ENCODE measurements at places on chromosomes 7 and 10.

GRCh38 chr7:12712236-12712635 lies 24.8 kb downstream of the ARL4A start:
- DNase-seq, result no peak

GRCh38 chr10:3099291-3100092 lies 32.1 kb downstream of the PFKP start:
- no peak for DNase-seq

DNA sequence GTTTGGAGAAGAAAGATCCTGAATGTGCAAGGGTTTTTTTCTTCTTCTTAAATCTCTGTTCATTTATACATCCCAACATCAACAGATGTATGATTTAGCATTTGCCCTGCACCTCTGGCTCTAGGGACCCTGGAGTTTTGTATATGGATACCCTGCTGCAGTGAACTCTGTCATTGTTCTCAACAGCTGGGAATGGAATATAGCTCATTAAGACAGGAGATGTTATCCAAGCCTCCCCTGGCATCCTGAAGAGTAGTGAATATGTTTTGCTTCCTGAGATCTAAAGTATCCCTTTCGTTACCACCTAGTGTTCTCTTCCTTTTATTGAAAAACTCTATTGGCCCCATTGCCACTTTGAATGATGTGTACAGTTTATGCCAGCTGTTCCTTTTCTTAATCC lies 275.9 kb downstream of the EXOC4 start:
- DNase-seq, result no peak

GRCh38 chr10:50324046-50324445 lies 72.7 kb upstream of the ASAH2 start:
- DNase-seq, result no peak

- no peak for DNase-seq
These were observed 29.4 kb upstream of the TRIM8 start for GRCh38 chr10:102614888-102615287.

DNA sequence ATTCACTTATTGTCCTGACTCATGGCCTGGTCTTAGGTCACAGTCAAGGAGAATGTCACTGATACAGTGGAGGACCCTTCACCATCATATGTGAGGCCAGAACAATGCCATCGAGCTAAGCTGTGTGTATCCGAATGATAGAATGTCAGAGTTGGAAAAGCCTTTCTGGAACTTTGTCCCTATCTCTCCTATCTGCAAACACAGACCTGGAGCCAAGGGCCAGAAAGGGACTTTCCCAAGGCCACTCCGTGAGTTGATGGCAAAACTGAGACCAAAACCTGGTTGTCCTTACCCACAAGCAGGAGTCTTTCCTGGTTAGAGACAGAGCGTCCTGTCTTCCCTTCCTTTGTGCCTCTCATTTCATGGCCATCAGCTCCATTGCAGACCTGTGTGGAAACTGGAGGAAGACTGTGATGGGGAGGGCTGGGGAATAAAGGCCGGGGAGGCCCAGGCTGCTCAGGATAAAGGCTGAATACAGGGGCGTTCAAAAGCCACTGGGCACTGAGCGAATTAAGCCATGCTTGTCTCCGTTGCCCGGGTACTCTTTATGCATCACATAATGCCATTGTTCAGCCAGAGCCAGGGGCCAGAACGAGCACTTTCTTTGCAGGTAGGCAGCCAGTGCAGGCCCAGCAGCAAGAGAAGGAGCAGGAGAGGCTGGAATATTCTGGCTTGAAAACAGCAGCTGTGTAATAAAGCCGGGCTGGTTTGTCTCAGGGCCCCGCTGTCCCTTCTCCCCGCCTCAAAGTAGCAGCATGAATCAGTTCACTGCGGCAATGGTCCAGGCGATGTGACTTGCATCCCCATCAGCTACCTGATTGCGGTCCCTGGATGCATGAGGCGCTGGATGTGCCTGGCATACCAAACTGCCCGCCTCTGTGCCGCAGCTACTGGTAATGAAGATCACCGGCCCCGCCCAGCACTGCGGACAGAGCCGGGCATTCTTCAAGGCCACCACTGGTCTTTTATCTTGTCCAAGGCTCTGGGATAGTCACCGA lies 143.0 kb downstream of the RPS24 start:
- no peak for DNase-seq

DNA sequence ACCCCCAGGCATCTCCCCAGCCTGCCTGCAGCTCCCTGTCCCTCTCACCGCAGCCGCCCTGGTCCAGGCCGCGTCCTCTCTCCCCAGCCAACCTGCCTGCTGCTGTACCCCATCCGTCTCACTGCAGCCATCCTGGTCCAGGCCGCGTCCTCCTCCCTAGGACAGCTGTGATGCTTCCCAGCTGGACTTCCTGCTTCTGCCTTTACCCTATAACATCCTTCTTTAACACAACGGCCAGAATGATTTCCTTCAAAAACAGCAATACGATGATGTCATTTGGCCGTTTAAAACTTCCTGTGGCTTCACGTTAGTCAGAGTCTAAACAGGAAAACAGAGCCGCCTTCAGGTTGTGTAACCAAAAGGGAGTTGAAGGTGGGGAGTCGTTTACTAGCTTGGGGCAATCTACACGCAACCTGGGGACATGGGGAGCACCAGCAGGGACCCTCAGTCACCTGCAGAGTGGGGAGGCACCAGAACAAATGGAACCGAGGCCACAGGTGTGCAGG lies 32.2 kb upstream of the ZFAND2A start:
- no peak for DNase-seq

DNA sequence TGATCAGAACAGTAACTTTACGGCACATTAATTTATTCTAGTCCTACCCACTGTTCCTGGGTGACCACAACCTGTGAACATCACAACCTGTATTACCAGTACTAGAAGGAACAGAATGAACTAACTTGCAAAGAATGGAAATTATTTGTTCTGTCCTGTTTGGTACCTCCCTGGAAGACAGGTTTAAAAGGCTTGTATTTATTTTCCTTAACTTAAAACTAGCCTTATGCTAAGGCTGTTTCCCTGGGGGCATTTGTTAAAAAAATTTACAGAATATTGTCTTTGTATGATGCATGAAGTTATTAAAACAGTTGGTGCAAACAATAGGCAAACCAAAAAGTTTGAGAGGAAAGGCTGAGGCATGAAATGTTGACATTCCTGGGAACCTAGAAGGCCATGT lies 132.7 kb downstream of the DNAJC1 start:
- no peak for DNase-seq

DNA sequence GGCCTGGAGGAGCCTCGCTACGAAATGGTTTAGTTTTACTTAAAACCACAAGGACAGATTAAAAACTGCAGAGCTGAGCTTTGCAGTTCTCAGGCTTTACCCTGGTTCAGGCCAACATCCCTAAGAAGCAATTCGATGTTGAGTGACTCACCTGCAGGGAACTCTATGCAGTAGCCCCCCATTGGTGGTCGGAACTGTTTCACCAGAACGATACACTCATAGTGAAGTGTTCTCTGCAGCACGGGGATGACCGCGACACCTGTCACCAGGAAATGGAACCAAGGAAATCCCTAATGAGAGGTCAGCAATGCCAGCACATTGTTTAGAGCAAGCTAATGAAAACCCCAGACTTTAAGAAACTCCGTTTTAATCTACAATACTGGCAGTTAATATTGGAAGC lies 18.0 kb downstream of the NUDT5 start:
- no peak for DNase-seq

- DNase-seq, result no peak
These were observed 7.2 kb upstream of the CAV1 start for GRCh38 chr7:116517626-116518025.

DNA sequence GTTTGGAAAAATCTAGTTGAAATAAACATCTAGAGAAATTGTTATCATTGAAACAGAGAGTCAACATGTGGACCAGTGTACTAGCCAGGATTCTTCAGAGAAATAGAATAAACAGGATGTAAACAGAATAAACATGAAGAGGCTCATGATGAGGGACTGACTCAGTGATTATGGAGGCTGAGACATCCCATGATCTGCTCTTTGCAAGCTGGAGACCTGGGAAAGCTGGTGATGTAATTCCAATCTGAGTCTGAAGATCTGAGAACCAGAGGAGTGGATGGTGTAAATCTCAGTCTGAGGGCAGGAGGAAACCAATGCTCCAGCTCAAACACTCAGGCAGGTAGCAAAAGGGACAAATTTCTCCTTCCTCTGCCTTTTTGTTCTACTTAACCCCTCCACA lies 62.9 kb upstream of the FAM180A start:
- DNase-seq, result no peak

GRCh38 chr7:8119262-8119661 lies 142.7 kb downstream of the ICA1 start:
- no peak for DNase-seq

DNA sequence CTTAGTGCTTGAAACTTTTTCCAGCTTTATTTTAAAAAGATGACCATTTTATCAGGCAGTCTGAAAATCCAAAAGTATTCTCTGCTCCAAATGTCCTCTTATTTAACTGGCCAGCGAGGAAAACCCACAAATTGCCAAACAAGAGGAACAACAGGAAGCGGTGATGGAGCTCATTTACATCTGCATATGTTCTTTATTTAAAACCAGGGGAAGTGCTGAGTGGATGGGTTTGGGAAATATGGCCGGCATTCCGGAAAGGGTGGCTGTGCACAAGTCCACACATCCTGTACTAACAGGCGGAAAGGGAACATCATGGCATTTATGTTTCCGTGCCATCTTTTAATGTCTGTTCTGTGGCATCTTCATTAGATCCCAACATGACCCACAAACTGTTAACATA lies 974.5 kb downstream of the LRMDA start:
- DNase-seq, result no peak
